ENCODE measurements at places on chromosomes 2 and 18.

- DNase-seq = no peak
These were observed 356.6 kb downstream of the FBXO15 start for GRCh38 chr18:73791081-73791480.

- DNase-seq = no peak
These were observed 43.5 kb upstream of the NXPH2 start for GRCh38 chr2:138823666-138824065.

- no peak for DNase-seq
These were observed 71.2 kb upstream of the DOCK10 start for GRCh38 chr2:225113371-225114015.

GRCh38 chr2:141611176-141611571 is 519.6 kb downstream of the LRP1B start:
- DNase-seq = no peak

- DNase-seq = no peak
These were observed 402.3 kb downstream of the TGIF1 start for GRCh38 chr18:3852321-3852720.

GRCh38 chr2:118774458-118775133 is 72.9 kb downstream of the EN1 start:
- DNase-seq = peak; percentile 16

DNA sequence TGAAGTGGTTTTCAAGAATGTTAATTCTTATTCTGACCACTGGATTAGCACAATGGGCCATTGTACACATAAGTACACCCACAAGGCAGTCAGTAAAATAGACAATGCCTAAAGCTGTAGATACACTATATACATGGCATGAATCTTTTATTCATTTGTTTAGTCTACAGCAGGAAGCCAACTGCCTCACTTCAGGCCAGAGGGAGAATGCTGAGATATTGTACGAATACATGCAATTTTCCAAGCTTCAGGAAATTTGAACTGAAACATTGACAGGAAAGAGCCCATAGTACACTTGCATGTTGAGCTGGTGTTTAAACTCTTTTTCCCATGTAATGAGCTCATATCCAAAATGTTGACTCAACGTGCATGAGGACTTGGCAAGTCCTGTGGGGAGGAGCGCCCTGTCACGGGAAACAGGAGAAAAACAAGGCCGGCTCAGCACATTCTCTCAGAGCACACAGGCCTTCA is 111.6 kb upstream of the CYP1B1 start:
- DNase-seq = no peak

DNA sequence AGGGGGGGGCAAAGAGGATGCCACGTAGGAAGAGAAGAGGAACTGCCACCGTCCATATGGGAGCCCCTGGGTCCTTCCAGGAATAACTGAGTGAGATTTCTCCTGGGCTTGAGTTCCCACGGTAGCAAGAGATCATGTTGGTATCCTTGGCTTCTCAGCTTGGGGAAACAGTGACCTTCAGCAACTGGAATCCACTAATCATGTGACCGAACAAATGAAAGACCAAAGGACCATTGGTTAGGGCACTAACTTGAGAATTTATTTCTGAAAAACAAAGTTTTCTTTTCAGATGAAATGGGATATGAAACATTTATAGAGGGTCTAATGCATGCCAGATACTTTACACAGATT is 259.4 kb upstream of the ID2 start:
- no peak for DNase-seq

DNA sequence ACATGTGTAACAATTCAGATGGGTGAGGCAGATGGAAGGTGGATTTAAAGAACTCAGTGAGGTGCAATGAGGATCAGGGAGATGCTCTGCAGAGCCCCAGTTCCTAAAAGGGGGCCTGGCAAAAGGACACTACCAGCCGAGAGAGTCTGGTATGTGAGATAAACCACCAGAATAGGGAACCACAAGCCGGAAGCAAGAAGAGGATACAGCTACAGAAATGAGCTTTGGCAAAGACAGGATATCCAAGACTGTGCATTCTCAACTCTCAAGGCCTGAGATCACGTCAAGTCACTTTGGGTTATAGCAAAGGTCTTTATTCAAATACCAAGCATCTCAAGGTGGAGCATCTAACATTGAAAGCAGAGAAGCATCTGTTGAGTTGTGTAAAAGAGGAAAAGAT is 293.5 kb downstream of the ARHGAP15 start:
- DNase-seq = no peak

DNA sequence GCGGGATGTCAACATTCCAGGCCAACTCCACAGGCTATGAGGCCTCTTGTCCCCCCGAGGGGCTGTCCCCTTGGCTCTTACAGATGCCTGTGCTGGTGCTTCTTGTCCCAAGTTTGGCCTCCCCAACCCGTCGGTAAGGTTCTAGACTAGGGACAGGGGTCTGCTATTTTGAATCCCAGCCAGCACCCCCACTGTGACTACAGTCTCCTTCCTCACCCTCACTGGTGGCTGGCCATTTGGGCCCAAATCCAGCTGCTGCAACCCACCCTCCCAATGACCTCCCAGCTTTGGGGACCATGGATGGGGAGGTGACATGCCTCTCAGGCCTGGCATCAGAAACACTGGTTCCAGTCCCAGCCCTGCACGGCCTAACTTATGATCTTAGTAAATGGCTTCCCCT is 18.7 kb downstream of the CFAP65 start:
- DNase-seq = no peak

DNA sequence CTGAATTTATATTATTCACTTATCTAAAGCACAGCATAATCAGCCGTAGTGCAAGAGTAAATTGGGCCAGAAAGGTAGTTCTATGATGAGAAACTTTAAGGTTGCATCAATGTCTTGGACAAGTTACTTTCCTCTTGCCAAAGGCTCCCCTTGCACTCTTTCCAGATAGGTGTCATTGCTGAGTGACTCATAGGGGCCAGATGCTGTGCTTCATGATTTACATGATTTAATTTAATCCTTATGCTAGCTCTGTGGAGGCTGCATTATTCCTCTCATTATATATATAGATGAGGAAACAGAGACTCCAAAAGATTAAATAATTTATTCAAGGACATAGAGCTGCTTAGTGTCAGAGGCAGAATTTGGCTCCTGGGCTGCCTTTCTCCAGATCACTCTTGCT is 5.0 kb downstream of the CFAP221 start:
- DNase-seq = no peak

GRCh38 chr2:1501038-1501851 is 88.0 kb downstream of the TPO start:
- DNase-seq = no peak

- DNase-seq = no peak
These were observed 274.0 kb downstream of the TSN start for GRCh38 chr2:122029456-122029855.

DNA sequence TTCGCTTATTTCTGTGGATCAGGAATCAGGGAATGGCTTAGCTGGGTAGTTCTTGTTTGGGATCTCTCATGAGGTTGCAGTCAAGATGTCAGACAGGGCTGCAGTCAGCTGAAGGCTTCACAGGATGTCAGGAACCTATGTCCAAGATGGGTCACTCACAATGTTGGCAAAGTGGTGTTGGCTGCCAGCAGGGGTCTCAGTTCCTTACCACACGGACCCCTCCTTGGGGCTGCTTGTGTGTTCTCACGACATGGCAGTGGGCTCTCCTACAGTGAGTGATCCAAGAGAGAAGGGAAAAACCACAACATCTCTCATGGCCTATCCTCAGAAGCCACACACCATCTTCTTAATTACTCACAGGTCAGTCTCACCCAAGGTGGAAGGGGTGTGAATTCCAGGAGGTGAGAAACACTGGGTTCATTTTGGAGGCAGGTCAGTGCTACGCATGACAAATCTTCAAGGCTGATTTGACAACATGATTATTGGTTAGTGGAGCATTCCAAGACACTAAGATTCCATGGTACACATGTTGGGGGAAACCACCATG is 1.3 kb upstream of the ANTXR1 start:
- DNase-seq = no peak

DNA sequence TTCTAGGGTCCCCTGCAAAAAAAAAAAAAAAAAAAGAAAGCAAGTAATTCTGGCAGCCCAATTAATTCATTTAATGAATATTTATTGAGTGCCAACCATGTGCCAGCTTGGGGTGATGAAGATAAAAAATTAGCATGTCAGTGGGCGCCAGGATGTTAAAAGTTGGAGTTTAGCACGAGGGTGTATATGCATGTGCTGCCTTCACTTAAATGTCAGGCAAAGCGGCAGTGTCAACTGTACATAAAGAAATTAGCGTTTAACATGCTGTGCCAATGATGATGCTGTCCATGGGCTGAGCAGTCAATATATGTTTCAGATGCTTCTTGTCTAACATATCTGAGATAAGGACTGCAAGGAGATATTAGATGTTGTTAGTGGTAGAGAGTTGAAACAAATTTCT is 49.5 kb downstream of the ASAP2 start:
- DNase-seq = no peak

DNA sequence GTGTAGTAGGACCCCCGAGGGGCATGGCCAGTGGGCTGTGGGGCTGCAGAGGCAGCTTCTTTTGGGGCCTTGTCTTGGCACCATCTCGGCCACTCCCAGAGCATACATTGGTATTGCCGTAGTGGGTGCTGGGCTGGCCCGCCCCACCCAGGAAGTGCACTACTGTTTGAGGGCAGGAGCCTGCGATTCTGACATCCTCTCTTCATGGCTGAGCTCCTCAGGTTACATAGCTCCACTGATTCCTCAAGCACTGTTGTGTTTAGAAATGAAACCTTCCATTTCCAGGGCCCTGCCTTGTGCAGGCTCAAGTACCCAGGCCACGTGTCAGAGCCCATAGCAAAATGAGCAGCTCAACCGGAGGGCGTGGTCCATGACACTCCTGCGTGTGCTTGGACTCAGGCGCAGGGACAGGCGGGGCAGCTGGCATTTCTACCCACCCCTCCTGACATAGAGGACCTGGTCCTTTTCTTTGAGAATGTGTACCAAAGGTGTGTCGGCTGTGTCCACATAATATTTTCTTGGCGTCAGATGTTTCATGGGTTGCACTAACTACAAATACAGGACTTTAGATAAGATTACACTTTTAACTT is 67.9 kb downstream of the DGKD start:
- peak; percentile 75 for DNase-seq

- no peak for DNase-seq
These were observed 86.6 kb downstream of the ORC4 start for GRCh38 chr2:147933931-147934330.

GRCh38 chr2:137056704-137057103 is 291.4 kb downstream of the THSD7B start:
- DNase-seq = no peak
